ENCODE measurements at places on chromosomes 7 and 10.

- no peak for DNase-seq
Observed at GRCh38 chr10:36499693-36500092, 625.7 kb upstream of the ANKRD30A start.

DNA sequence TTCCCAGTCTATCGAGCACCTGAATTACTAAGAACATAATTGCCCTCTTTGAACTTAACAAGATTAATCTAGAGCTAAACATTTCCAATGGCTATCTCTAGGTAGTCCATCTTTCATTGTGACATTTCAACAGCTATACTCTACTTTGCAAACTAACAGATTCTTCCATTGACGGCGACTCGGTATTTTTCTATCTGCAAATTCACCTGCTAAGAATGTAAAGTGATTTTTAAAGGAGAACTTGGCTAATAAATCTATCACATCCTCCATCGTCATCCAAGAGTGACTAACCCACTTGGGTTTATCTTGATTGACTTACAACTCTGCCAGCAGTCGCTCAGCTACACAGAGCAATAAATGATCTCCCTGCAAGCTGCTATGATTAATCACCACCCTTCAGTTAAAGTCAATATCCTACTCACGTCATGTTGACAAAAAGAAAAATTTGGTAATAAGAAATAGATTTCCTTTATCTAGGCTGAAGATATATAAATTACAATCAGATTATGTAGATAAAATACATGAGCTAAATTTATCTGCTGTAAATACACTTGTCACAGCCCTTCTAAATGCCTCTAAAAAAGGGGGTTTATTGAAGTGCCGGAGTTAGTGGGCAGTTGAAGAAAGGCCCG lies 99.5 kb downstream of the SFMBT2 start:
- no peak for DNase-seq

DNA sequence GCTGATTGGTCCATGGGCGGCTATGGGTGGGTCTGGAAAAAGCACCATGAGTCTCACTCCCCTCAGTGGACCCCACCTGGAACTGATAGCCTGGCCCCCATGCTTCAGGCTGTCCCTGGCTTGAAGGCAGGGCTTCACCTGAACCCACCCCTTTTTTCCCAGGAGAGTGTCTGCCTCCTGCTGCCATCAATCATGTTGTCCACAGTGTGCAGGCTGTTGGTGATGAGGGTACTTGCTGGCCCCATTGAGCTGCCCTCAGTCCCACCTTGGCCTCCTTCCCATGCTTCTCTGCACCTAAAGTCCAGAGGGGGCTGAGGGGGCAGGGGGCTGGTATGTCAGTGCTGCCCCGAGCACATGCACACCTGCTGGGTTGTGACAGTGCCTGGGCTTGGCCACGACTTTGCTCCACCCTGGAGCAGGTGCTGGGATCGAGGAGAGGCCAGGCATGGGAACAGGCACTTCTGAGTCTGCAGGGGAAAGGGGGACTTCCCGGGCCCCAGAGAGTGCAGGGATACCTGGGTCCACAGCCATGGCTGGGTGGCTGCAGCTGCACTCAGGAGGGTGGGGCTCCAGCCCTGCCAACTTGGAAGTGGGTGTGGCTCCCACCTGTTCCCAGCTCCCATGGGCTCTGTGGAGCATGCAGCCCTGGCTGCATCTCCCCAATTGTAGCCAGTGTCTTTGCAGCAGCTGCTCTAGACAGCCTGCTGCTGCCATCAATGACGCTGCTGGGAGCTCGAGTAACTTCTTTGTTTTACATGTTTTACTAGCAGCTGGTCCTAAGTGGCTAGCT lies 56.9 kb downstream of the ADK start:
- no peak for DNase-seq

GRCh38 chr7:102063690-102064180 lies 222.9 kb upstream of the SH2B2 start:
- DNase-seq = no peak

- no peak for DNase-seq
Observed at GRCh38 chr10:560314-560992, 129.0 kb downstream of the DIP2C start.

DNA sequence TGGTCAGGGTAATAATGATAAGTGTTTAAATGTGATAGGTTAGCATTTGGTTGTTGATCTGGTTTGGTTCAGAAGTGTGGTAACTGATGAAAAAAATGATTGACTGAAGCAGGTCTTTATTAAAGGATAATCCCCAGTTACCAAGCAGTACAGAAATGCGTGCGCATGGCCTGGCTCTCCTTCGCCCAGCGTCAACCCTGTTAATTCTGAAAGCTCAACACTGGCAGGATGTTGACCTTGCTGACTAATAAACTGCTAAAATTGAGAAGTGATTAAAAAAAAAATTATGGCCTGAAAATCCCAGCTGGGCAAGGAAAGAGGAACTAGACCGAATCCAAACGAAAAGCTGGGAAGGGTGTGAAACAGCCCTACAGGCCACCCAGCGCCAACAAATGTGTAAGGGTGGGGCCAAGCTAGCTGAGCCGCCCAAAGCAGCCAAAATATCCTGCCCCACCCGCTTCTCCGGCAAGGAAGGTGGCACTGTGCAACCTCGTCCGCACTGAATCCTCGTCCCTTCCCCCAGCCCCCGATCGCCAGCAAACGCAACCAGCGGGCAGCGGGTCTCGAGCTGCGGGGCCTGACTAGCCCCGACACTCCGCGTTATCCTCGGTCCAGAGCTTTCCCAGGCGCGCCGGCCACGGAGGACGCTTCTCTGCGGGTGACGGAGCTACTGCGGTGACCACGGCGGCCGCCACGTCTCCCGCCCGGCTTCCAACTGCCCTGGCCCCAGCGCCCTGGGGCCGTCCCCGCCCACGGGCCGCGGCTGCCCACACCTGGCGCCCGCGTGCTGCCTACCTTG lies 561 bp downstream of the SHTN1 start:
- no peak for DNase-seq

- no peak for DNase-seq
Observed at GRCh38 chr7:142964502-142965246, 2.5 kb upstream of the KEL start.

Measured in cerebellar nuclear complex (tissue), 1 donor.